ENCODE measurements at places on chromosomes 5 and 9.

DNA sequence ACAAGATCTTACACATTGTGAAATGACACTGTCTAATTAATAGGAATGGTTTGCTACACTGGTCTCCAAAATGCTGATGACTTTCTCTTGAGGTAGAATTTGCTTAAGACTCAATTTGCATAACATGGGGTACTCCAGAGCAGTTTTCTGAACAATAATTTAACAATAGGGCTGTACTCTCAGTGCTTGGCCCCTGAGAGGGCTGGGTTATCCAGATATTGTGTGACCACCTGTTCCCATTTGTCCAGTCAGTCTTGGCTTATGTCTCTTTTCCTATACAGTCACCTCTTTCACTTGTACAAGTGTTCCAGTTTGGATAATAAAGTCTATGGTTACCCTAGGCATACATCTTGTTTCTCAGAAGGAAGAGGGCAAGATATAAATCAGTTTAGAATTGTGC lies 17.9 kb downstream of the ZSWIM6 start:
- no peak for DNase-seq

GRCh38 chr5:129173771-129174170 lies 79.2 kb downstream of the ISOC1 start:
- DNase-seq = no peak

- no peak for DNase-seq
Measured at GRCh38 chr9:85038061-85038460, 368.5 kb downstream of the NTRK2 start.

DNA sequence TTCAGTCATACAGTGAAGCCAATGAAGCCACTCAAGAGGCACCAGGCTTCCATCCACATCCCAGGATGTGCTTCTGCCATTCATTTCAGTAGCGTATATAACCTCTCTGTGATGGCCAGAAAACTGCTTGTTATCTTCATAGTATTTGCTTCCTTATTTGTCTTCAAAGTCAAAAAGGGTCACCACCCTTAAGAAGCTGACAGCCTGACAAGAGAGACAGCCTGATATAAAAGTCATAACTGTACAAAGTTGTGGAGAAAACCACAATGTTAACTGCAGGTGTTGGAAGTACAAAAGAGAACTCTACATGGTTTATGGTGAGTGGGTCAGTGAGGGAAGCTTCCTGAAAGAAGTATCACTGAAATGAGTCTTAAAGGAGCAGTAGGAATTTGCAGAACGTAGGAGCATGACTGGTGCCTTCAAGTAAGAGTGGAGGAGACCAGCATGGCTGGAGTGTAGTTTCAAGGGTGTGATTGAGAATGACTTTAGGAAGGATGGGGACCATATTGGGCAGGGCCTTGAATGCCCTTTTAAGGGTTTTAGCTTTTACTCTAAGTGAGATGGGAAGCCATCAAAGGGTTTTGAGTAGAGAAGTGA lies 33.7 kb downstream of the NIM1K start:
- no peak for DNase-seq

- DNase-seq = no peak
Measured at GRCh38 chr5:149421372-149421685, 42.2 kb upstream of the IL17B start.

DNA sequence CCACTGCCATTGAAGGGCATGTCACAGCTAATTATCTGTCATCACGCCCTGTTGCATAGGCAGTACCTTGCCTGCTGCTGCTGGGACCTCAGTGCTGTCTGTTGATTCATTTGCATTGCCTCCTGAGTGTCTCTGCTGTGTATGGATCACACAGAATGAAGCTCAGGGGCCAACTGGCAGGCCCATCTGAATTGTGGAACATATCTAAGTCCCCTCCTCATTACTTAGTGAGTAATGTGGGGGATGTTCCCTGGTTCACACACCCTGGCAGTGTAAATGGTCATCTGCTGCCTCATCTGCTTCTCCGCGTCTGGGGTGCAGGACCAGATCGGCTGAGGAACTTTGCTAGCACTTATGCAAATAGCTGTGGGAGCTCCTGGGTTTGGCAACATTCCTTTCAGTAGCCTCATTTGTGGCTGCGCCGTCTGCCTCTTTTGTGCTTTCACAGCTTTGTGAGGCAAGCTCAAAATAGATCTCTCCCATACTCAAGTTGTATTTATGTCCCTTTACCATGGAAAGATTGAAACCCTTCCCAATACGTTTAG lies 25.4 kb downstream of the TYRP1 start:
- no peak for DNase-seq

DNA sequence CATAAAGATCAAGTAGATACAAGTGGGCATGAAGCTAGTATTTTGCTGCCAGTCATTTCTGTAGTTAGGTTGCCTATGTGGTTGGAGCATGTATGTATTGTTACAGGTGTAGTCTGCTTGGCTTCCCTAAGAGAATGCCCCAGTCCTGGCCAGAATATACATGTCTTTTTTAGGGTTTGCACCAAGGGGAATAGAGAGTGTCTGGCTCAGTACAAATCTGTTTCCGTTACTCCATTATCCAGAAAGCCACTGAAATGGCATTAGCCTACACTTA lies 23.2 kb downstream of the TGFBR1 start:
- DNase-seq = no peak

DNA sequence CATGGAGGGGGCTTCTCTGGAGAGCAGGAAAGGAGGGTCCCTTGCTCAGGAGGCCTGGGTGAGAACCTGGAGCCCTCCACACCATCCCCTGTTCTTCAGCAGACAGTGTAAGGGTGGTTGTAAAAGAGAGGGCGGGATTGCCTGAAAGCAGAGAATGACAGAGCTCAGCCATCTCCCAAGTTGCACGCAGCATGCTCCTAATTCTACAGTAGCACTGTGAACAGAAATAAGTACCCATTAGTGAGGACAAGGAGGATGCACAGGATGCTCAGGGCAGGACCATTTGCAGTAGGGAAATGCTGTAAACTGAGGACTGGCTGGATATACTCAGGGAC lies 8.4 kb downstream of the CCDC69 start:
- no peak for DNase-seq

DNA sequence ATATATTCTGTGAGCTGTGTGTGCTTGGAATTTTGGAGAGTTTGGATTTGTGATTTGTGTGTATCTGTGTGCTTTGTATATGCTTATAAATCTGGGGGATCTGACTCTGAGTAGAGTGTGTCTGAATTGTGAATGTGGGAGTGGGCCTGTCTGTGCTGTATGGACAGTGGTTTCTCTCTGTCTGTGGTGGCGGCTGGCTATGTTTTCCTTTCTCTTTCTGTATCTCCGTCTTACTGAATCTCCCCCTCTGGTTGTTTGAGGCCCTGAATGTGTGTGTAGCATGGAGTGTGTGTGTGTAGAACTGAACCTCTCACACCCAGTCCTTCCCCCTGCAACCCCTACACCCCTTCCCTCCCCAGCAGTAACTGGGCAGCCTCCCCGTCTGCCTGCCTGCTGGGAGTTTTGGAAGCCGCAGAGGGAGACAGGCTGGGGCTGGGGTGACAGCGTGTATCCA lies 4.7 kb downstream of the CXXC5 start:
- DNase-seq = no peak

DNA sequence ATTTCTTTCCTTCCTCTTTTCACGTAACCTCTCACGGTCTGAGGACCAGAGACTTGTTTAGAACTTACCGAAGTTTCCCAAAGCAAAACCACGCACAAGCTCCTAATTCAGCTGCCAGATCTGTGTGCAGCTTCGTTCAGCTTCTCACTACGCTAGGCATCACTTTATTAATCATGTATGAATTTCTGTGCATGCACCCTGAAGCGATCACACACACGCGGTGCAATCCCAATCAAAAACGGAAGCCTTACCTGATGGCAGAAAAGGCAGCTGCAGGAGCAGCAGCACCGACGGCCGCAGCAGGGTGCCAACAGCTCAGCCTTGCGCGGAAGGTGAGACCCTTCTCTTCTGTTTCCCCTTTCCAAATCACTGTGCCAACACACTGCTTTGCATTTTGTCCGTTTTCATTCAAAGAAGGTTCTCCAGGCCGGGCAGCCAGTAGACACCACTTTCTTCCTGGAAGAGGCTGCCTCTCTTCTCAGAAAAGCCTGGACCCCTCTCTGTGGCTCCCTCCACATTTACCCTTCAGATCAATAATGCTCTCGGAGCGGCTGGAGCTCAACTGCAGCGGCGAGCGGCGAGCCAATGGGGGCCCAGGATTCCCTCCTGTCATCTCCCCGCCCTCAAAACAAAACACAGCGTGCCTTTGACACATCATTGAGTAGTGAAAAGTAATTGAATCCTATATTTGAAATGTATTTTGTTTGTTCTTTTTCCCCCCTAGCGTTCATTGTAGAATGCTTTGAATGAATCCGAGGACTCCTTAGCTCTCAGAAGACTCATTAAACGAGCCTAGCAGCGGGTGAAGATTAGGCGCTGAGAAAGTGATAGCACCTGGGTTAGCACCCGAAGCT lies at the start of gene CDH12:
TSS of gene CDH12 (minus strand) at position 538 of the 854 bp plus-strand sequence.
- peak; percentile 67 for DNase-seq

DNA sequence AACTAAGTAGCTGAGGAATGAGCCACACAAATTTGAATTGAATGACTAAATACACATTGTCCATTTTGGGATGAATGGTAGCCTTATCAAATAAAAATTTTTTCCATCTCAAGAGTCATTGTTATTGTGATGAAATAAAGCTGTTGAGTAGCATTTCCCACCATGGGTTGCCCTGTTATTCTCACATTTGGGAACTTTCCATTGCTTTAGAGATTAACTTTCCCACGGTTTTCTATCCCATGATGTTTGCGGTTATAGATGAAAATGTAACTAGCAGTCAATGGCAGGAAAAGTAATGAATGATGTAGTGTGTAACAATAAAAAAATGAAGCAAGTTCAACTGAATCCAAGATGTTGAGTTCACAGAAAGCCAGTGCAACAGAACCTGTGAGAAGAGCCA lies 59.9 kb upstream of the PLPP1 start:
- DNase-seq = no peak

- DNase-seq = no peak
Measured at GRCh38 chr5:89735082-89735481, 674.5 kb downstream of the CETN3 start.

DNA sequence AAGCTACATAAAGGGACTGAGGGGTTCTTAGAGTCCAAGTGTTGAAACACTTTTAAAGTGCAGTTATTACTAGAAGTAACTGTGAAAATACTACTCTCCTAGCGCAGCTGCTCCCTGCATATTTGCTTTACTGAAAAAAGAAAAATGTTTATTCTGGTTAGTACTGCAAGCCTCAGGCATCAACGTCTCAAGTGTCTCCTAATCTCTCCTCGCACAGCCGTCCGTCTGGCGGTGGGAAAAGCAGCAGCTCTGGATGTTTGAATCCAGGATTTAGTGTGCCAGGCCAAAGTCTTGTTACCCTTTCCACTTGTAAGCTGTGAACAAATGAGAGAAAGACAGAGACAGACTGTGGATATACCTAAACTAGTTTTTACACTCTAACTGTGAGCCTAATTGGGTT lies 31.1 kb downstream of the RORB start:
- peak; percentile 30 for DNase-seq

DNA sequence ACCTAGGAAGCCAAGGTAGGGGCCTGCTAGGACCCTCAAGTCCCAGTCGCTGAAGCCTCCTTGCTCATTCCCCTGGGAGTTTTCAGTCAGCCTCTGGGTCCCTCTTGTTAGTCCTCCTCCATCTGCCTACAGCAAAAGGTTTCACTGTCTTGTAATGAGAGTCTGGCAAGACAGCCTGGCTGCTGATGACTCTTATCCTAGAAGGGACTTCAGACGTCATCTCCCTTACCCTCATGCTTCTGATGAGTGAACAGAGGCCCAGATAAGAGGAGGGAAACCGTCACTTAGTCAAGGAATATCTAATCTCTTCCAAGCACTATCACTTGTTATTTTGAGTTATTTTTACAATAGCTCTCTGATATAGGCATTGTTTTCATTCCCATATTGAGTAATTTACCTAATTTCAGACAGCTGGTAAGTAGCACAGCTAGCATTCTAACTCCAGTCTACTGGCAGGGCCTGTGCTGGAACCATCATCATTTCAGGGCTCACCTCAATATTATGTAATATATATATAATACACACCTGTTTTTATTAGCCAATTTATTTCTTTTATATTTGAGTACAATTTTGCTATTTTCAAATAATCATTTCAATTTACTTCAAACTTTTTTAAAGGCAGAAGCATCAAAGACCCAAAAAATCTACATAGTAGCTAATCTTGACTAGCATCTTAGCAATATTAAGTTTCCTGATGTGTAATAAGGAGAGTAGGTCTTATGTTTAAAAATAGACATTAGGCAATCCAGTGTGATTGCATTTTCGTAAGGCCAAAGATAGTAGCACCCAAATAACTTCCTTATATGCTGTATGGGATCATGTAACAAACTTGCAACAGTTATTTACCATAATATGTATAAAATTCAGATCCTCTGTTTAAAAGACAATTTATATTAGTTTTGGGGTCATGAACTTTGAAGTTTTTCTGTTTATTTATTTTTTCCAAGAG lies 7.9 kb downstream of the CMYA5 start:
- DNase-seq = no peak

GRCh38 chr5:95900383-95900958 lies 61.2 kb downstream of the ELL2 start:
- DNase-seq = no peak

- no peak for DNase-seq
Measured at GRCh38 chr5:43034591-43034968, 5.5 kb downstream of the ANXA2R start.

- DNase-seq = peak; percentile 34
Measured at GRCh38 chr9:37801287-37801850, 772 bp downstream of the DCAF10 start.

Data from HEK293T (cell line).